ENCODE measurements at places on chromosomes 16 and 17.

- peak; percentile 77 for DNase-seq
Observed at GRCh38 chr17:55432358-55433028, 10.9 kb upstream of the MMD start.

- no peak for DNase-seq
Observed at GRCh38 chr16:68273896-68274295, 9.6 kb downstream of the SLC7A6 start.

GRCh38 chr17:75712446-75712845, 8.8 kb upstream of the ITGB4 start:
- no peak for DNase-seq

DNA sequence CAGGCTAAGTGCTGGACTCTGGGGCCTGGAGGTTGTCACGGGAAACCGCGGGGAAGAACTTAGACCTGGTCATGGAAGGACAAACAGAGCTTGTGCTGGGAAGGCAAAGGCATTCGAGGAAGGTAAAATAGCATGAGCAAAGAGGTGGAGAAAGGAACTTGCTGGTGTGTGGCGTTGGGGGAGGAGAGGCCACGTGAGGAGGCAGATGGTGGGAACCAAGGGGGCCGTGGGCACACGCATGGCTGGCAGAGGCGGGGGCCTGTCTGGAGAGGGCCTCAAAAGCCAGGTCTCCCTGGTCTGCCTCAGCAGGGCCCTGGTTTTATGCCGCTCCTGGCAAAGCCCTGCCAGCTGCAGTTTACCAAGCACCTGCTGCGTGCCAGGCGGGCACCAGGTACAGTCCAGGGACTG, 15.3 kb downstream of the CORO7 start:
- no peak for DNase-seq

DNA sequence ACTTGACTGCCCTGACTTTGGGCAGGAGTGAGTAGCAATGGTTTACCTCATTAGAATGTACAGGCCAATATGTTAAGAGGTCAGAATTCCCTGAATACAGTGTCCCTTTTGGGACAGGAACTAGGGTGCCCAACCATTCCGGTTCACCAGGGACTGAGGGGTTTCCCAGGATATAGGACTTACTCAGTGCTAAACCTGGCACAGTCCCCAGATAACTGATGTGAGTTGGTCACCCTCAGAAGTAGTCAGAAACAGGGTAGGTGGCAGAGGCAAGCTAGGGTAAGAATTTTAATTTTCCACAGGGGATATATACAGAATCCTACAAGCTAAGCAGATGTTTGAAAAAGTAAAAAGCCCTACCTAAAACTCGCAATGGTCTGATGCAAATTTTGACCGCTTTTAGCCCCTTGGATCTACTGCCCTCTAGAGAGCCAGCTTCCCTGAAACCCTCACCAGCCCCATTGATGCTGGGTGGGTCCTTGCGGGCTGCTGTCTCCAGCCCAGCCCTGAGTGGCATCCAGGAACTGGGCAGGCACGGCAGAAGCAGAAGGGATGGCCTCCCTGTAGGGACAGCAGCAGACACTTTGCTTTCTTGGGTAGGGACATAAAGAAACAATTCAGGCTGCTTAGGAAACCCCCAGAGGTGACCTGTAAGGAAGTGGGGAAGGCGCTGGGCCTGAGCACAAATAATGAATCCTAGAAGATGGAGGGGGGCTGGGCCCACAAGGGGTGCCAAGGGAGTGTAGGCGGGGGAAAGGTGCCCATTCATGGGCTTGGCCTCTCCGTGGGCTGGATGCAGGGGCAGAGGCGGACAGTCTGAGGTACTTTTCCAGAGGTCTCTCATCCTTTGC, 434.8 kb downstream of the SLC39A11 start:
- DNase-seq = peak; percentile 75

GRCh38 chr17:77328823-77329740, 188.3 kb downstream of the SEC14L1 start:
- DNase-seq = no peak

- no peak for DNase-seq
Observed at GRCh38 chr16:30372725-30373124, 1.9 kb upstream of the MYL11 start.

DNA sequence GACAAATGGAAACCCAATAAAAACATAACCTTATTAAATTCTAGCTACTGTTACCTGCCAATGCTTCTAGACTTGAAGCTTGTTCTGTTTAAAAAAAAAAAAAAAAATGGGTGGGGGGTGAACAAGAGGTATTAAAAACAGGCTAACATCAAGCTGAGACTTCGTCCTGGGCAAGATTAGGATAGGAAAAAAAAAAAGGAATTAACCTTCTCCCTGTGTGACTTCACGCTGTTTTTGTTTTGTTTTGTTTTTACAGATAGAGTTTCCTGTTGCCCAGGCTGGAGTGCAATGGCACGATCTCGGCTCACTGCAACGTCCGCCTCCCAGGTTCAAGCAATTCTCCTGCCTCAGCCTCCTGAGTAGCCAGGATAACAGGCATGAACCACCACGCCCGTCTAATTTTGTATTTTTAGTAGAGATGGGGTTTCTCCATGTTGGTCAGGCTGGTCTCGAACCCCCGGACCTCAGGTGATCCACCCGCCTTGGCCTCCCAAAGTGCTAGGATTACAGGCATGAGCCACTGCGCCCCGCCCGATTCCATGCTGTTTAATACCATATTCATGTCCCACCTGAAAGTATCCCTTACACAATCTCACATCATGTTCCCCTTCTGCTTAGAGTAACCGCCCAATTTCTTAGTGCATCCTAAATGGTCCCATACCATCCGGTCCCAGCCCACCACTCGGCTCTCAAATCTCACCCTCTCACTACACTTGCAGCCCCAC, 2.2 kb downstream of the USP31 start:
- DNase-seq = no peak

- DNase-seq = no peak
Observed at GRCh38 chr16:13176711-13177110, 275.3 kb downstream of the SHISA9 start.

GRCh38 chr16:76524356-76524755, 247.2 kb downstream of the CNTNAP4 start:
- DNase-seq = no peak
